Vein endothelial cell (primary cell): ENCODE measurements at places on chromosomes 11 and 22. TPM values are rescaled to one million over a fixed set of nuclear protein-coding genes. Genes with fewer than 3 reads are reported as not detected.

MMP8 gene
- total RNA-seq, result not detected in 2 replicates

C11orf87 gene
- not detected in 2 replicates for total RNA-seq

CRYBB2 gene
- 0.19 TPM in 1 of 2 replicates, not detected in the other for total RNA-seq

SHANK2 gene
- total RNA-seq, result 0.19 TPM in 1 of 2 replicates, not detected in the other

NLRP14 gene
- 0.10 and 0.65 TPM in 2 replicates for total RNA-seq

LYVE1 gene
- total RNA-seq, result 5.9 and 37.7 TPM in 2 replicates

FXYD6 gene
- total RNA-seq, result 0.33 and 0.67 TPM in 2 replicates

YPEL4 gene
- total RNA-seq, result under 0.01 and 0.29 TPM in 2 replicates

SC5D gene
- 25.8 and 29.2 TPM in 2 replicates for total RNA-seq

PGA4 gene
- total RNA-seq, result not detected in 2 replicates

MIF gene
- 196 and 293 TPM in 2 replicates for total RNA-seq

OR2AG2 gene
- 0.29 and 0.33 TPM in 2 replicates for total RNA-seq

CDC42EP2 gene
- total RNA-seq, result 30.0 and 31.0 TPM in 2 replicates

CYB5R3 gene
- total RNA-seq, result 103 and 166 TPM in 2 replicates

DNAL4 gene
- 11.1 and 18.9 TPM in 2 replicates for total RNA-seq

DNAJB13 gene
- not detected in 2 replicates for total RNA-seq

STK33 gene
- 0.98 and 1.3 TPM in 2 replicates for total RNA-seq

MS4A7 gene
- not detected in 2 replicates for total RNA-seq

EFCAB6 gene
- under 0.01 and 0.29 TPM in 2 replicates for total RNA-seq

HOATZ gene
- not detected in 2 replicates for total RNA-seq

MCAM gene
- 1,416 and 4,821 TPM in 2 replicates for total RNA-seq

PSMA1 gene
- 157 and 166 TPM in 2 replicates for total RNA-seq

RASD2 gene
- not detected in 2 replicates for total RNA-seq
